ENCODE measurements at places on chromosomes 5 and 9.

DNA sequence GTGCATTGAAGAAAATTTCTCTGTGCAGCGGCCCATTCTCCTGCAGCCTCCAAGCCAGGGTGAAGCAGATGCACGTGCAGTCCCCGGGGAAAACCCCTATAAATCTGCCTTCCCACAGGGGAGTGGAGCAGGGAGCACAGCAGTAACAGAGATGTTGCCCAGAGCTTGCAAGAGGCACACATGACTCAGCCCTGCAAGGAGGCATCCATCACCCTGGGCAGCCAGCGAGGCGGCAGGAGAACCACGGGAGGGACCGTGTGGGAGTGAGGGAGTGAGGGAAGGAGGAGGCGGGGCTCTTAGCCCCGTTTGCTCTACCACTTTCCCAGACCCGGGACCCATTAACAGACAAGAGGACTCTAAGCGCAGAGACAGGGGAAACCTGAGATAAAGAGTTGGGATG lies 96.2 kb upstream of the ARAP3 start:
- DNase-seq, result no peak

- DNase-seq, result no peak
Observed at GRCh38 chr5:18091758-18092157, 457.5 kb downstream of the TAF11L14 start.

DNA sequence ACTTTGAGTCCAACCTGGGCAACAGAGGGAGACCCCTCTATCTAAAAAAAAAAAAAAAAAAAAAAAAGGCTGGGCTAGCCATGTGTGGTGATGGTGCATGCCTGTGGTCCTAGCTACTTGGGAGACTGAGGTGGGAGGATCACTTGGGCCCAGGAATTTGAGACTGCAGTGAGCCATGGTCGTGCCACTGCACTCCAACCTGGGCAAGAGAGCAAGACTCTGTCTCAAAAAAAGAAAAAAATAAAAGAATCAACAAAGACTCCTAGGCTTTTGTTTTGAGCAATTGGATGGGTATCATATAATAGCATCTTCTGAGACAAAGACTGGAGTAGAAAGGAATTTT lies 481.7 kb upstream of the PAPPA start:
- DNase-seq, result no peak

DNA sequence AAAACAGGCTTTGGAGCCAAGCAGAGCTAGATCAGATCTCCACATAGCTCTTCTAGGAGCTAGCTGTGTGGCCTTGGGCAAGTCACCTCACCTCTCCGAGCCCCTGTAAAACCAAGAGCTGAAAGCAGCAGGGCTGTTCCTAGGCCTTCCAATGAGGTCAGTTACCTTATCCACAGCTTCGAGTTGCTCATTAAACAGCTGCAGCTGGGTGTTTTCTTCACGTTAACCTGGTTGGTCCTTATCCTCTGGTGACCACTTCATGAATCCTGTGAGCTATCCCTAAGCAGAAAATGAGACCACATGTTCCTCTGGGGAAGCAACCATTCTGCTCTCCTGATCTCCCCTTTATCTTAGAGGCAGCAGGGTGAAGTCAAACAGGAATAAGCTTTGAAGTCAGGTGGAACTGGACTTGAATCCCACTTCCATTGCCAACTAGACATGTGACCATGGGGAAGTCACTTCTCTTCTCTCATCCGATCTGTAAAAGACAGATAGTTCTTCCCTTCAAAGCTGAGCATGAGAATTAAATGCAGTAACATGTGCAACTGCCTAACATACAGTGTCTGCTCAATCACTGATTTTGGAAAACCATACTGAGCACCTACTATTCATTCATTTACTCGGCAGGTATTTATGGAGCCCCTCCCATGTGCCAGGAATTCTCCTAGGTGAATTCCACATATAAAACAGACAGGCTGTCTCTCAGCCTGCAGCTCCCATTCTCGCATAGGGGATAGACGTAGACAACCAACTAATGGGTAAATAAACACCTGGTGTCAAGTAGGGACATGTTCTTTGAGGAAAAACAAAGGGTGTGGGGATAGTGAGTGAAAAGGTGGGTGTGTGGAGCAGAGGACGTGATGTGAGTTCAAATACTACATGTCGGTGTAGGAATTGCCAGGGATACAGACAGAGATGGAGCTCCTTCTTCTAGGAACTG lies 111.7 kb upstream of the BOD1 start:
- DNase-seq, result no peak

- no peak for DNase-seq
Observed at GRCh38 chr5:172902497-172903472, 56.4 kb upstream of the RPL26L1 start.
